ENCODE measurements at places on chromosomes 1 and 21.

GRCh38 chr1:152878042-152878441 is at the start of gene SMCP:
Gene SMCP (plus strand): TSS chr1:152878322. CDS start chr1:152884423, 6,101 bp downstream.
- DNase-seq, result peak; percentile 31

DNA sequence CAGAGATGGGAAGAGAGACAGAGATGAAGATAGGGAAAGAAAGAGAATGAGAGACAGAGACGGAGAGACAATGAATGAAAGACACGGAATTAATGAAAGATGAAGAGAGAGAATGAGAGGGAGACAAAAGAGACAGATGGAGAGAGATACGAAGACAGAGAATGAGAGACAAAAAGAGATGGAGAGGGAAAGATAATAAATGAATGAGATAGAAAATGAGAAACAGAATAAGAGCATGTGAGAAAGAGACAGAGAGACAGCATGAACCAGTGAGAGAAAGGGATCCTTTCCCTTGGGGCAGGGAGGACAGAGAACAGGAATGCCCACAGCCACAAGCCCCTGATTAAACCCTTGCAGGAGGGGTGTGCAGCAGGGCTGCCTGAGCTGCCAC is 5.3 kb upstream of the WNT9A start:
- DNase-seq, result no peak

- peak; percentile 46 for DNase-seq
Observed at GRCh38 chr1:198493329-198493728, 47.2 kb downstream of the ATP6V1G3 start.

- DNase-seq, result no peak
Observed at GRCh38 chr1:114472408-114472807, 38.6 kb downstream of the TRIM33 start.

DNA sequence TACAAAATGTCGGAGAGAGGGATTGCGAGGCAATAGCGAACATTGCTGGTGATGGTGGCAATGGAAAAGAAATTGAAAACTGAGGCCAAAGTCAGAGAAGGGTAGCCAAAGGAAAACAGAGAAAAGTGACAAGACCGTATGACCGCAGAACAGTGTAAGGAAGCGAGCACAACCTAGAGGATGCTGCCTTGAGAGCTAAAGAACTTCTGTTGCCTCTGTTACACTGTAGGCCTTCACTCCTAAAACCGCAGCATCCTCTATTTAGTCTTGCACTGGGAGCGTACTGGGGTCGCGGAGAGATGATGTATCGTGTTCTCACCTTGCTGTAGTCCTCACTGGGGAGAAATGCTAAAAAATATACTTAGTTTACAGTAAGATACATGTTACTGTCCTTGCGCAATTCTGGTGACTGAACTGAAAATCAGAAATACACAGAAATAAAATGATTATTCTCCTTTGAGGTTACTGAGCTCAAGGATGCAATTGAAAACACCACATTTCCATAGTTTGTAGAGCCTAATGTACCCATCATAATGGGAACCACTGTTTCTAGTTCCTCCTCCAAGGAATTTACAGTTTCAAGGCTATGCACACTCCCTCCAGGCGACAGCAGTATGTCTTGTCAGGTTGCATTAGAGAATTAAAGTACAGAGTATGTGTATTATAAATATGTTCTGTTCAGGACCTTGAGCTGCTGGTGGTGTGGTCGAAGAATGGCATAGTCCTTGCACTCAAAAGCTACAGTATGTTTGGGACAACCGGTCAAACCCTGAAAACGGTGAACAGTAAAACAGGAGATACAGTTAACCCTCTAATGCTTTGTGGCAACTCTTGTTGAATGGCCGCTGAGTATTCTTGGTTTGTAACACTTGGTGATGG is 1.3 kb downstream of the NEK7 start:
- peak; percentile 68 for DNase-seq

DNA sequence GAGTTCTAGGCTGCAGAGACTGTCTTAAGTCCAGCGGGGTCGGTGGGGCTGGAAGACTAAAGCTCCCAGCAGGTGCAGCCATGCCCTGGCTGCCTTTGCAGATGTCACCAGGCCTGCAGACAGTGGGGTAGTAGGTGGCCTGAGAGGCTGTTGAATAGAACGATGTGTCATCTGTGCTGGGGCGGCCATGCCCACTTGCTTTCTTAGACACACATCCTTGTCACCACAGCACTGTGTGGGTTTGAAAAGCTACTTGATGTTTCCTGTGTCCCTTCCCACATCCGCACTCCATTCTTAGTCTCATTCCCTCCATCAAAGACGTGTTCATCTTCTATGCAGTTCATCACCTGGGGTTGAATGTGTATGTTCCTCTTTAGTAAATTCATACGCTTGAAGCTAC is 184.5 kb upstream of the TMEM51 start:
- DNase-seq, result peak; percentile 42

- peak; percentile 80 for DNase-seq
Observed at GRCh38 chr1:67749844-67750690, 65.1 kb downstream of the GADD45A start.

DNA sequence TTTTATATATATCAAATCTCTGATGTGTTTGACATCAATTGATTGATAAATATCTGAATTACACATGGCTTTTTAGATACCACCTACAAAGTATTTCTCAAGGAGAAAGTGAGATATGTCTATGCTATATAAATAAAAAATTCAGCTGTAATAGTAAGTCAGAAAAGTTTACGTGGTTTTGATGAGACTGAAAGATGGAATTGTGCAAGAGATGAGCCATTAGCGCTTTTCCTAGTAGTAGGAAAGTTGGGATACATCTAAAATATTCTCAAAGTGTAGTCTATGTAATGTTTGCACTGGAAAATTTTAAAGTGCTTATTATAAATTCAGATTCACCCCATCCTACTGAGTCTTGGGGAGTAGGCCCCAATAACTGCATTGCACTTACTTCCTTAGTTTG is 49.1 kb downstream of the SGIP1 start:
- DNase-seq, result no peak

DNA sequence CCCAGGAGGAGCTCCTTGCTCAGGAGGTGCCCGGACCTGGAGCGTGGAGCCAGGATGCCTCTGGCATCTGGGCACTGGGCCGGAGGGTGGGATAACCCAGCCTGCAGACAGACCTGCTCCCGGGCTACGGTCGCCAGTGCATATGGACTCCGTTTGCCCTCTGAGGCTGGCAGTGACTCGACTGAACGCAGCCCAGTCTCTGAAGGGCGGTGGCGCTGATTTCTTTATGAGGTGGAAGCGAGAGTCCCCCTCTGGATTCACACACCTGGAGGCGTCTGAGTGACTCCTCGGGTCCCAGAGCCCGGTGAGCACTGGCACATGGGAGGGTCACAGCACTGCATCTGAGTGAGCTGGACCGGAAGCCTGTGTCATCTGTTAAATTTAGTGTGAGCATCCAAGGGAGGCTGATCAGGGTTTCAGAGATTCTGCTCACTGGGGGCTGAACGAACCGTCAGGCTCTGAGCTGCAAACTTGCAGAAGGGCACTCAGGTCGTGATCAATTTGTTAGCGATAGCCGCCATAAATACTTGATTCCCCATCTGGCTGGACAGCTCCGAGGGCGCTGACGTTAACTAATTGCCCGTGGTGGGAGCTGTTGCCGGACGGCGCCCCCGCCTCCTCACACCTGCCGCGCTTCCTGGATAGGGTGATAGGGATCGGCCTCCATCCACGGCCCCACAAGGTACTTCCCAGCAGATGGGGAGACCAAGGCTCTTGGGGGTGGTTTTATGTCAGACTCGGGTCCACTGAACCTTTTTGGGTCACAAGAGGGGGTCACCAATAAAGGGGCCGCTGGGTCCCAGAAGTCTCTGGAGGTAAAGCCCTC is 60.7 kb upstream of the TTC34 start:
- no peak for DNase-seq

GRCh38 chr1:5793516-5793915 is 198.7 kb downstream of the NPHP4 start:
- no peak for DNase-seq

- DNase-seq, result no peak
Observed at GRCh38 chr1:172378109-172378760, 42.2 kb upstream of the C1orf105 start.

DNA sequence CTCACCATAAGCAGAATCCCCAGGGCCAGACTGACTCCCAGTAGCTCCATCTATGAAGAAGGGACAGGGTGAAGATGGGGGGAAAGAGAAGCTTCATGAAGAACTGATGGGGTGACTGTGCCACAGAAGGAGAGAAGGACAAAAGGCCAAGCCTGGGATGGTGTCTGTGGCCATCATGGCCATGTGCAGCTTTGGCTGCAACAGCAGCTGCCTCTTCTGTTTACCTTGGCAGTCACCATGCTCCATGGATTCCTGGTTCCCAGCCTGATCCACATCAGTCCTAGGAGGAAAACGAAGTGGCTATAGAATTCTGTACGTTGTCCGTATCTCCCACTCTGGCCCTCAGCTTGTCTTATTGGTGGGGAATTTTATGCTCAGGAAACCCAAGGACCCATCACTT is 12.0 kb downstream of the SEMA6C start:
- no peak for DNase-seq

GRCh38 chr1:151012684-151013471 is 4.6 kb downstream of the PRUNE1 start:
- no peak for DNase-seq

DNA sequence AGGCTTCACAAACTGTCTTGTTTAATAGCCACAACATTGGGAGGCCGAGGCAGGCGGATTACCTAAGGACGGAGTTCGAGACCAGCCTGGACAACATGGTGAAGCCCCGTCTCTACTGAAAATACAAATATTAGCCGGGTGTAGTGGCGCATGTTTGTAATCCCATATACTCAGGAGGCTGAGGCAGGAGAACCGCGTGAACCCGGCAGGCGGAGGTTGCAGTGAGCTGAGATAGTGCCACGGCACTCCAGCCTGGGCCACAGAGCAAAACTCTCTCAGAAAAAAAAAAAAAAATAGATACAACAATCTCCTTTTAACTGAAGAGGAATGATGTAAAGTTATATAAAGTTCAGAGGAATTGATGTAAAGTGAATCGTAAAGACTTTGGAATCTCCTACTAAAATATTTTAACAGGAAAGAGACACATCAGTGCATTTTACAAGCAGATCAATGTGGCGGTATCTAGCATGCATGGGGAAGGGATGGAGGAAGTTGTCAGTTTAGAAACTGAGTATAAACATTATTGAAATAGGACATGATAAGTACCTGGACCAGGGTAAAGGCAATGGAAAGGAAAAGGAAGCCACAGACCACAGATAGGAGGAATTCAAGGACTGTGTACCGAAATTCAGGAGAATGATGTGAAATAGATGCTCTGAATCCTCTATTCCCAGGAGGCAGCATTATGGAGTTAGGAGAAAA is 41.5 kb downstream of the PTPRC start:
- DNase-seq, result no peak

DNA sequence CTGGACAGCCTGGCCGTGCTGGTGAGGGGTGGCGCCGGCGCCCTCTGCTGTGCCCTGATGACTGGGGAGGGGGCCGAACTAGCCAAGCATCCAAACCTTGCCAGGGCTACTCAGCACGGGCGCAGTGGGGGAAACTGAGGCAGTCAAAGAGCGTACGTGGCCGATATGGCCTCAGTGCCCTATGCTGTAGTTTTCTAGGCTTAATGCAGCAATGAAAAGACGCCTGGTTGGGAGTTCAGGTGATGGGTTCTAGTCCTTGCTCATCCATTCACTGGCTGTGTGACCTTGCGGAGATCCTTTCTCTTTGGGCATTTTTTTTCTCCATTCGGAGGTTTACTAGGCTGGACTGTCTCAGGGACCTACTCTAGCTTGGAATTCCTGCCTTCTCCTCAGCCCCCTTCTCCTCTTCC is 822 bp downstream of the MTX1 start:
- DNase-seq, result no peak

DNA sequence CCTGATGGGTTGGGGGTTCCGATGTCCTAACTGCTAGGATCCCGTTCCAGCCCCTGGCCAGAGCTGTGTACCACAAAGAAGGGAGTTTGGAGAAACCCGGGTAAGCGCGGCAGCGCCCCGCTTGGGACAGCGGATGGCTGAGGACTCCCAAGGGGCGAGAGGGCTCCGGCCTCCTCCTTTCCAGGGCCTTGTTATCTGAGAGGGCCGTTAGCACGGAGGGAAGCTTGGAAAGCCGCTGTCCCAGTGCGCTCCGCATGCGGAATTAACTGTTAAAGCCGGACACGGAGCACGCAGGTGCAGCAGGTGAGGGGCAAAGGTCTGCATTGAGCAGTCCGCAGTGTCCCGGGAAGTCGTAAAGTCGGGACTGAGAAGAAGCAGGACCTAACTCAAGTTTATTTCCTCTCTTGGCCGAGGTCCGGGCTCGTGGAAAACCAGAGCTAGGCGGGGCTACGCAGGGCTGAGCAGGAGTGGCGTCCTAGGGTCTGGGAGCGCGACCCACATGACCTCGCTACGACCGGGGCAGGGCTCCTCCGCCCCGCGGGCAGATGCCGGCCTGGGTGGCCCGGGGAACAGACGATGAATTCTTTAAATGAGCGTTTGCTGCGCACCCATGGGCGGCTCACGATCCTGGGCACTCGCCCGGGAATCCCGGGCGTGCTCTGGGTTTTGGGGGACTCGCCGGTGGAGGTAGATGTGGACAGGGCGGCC is 4.5 kb downstream of the LHX4 start:
- no peak for DNase-seq

DNA sequence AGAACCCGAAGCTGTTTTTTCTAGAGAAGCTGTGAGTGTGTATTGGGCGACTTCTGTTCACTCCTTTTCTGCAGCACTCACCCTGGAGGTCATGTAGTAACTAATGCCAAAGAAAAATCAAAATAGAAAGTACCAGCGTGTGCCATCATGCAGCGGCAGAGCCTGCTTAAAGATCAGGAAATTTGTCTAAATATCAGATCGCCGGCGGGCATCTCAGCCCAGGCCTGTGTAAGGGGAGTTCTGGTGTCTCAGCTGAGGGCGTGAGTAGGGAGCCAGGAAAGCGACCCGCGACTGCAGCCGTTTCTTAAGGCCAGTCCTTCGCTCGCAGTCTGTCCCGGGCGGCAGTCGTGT is 768 bp downstream of the EDARADD start:
- DNase-seq, result peak; percentile 38

GRCh38 chr1:30923597-30923996 is 15.0 kb upstream of the SDC3 start:
- DNase-seq, result peak; percentile 59

DNA sequence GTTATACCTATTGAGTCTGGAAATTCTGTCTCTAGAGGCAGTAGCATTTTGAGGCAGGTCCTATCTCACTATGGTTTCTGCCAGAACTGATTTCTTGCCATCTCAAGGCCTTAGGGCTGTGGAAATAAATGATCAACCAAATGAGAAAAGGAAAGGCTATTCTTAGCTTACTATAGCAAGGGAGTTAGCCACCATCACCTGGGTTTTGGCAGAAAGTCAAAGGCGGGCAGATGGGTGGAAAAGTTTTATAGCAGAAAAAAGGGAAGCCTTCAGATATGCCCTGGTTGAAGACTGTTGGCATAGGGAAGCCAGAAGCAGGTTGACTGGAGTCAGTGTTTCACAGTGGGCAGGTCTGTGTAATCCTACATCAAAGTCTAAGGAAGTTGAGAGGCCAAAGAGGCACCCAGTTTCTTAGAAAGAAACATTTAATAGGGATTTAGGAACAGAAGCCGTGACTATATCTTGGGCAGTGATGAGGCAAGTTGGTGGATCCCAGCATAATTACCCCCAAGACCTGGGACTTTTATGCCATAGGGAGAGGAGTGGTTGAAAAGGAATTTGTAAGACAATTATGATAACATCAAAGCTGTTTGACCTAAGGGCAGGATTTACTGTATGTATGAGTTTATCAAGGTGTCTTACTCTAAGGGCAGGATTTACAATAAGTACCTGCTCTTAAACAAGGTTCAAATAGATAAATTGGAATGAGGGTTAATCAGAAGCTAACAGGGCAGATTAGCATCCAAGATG is 29.7 kb downstream of the CTH start:
- no peak for DNase-seq
